ENCODE measurements at places on chromosomes 13 and 19.

GRCh38 chr19:54659300-54659699 is 3.5 kb upstream of the LILRB4 start:
- DNase-seq, result no peak

DNA sequence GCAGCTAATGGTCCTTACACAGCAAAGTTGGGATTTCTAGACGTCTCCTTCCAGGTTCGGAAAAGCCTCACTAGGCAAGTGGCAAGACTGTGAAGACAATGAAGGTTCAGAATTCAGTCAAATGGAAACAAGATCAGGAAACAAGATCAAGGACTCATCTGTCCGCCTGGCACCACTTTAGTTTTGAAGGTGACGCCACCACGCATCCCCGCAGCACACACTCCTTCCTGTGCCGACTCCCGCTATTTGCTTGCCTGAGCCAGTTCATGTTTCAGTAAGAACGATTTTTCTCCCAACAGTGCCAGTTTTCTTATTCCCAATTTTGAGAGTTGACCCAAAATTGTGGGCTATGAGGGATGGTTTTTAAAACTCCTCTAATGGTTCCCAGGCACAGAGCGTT is 41.4 kb downstream of the MPHOSPH8 start:
- no peak for DNase-seq

- peak; percentile 43 for DNase-seq
Observed at GRCh38 chr19:18193388-18194180, 566 bp downstream of the MPV17L2 start.

GRCh38 chr19:4803736-4804695 is 12.5 kb downstream of the FEM1A start:
- peak; percentile 80 for DNase-seq

DNA sequence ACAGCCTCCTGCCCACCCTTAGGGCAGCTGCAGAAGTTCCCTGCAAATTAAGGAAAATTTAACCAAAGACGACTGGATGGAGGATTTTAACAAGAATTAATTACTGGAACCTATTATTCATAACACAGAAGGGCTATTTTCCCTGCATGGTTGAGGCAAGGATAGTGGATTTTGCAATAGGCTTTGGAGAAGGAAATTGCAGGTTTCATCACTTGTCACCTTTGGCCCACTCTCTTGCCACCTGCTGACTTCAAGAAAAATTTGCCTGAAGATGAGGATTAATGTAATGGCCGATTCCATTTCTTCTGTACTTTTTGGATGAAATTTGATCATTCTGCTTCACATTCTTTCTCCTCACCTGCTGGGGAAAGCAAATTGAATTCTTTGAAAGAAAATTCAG is 261.7 kb downstream of the FGF9 start:
- DNase-seq, result no peak

GRCh38 chr13:23579072-23579895 is 9.1 kb downstream of the TNFRSF19 start:
- DNase-seq, result peak; percentile 93

DNA sequence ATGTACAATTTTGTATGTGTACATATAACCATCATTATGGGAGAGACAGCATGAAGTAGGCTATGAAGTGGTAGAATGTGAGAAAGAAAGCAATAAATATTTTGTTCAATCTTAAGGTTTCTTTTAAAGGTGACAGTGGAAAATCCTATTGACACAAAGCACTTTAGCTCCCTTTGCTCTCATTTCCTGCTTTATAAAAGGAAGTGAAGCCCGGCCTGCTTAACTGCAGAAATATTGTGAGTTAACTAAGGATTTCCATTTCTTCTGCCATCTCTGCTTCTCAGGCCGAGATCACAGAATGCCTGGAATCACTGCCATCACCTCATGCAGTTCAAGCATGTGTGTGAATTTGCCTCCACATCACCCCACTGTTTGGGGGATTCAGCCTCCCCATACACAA is 83.5 kb downstream of the FRY start:
- no peak for DNase-seq

- DNase-seq, result peak; percentile 7
Observed at GRCh38 chr19:34734537-34735103, 577 bp downstream of the ZNF181 start.

DNA sequence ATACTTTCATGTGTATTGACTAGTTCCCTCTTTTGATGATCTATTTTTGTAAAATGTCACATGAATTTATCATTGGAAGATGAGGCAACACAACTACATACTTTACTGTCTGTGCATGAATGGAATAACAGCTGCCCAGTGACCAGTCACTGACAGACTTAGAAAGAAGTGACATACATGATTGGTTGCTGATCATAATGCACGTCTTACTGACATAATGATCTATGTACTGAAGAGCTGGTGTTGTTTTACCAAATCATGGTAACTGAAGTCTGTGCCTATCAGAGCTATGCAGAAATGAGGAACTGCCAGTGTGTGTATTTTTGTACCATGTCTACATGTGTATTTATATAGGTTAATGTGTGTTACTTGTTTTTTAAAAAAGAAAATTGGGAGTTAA is 26.5 kb downstream of the GPR18 start:
- peak; percentile 81 for DNase-seq

DNA sequence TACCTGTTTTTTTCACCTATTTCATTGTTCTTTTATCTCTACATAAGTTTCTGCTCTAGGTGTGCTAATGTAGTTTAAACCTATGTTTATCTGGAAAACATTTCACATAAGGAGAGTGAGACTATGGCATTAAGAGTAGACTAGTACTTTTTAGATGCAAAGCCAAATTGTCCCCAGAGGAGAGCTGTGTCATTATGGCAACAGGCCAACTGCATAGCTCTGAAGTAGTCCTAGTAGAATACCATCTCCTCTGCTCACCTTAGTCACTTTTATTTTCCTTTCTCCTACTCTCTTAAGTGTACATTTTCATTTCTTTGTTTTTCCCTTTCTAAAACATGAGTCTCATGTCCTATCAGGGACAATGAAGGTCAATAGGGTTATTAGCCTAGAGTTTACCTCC is 123.1 kb downstream of the ITGBL1 start:
- DNase-seq, result no peak

GRCh38 chr13:73967397-73968165 is 166.6 kb downstream of the KLF12 start:
- DNase-seq, result peak; percentile 80

DNA sequence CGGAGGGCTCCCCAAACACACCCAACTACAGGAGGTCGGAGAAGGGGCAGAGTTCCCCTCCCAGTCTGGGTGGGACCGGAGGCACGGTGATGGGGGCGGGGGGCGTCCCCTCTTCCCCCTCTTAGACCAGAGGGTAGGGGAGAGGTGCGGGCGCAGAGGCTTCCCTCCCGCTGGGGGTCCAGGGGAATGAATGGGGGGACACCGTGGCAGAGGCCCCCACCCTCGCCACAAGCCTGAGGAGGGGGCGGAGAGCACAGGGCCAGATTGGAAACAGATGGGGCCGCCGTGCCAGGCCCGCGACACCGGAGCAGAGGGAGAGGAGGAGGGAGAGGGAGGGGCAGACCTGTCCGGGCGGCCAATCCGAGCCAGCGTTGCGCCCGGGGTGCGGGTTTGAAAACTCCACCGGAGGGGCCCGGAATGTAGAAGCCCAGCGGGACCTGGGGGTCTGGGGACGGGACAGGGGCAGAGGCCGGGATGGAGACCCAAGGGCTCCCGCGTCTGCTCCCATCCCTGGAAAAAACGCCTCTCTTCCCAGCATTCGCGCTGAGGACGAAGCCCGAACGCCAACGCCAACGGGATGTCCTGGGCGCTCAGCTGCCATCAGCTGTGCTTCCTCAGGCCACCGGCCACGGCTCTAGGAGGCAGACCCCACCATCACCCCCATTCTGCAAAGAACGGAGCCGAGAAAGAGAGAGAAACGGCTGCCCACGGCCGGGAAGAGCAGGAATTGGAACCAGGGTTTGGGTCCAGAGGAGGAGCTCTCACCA is 46.8 kb downstream of the PTPRS start:
- DNase-seq, result no peak

DNA sequence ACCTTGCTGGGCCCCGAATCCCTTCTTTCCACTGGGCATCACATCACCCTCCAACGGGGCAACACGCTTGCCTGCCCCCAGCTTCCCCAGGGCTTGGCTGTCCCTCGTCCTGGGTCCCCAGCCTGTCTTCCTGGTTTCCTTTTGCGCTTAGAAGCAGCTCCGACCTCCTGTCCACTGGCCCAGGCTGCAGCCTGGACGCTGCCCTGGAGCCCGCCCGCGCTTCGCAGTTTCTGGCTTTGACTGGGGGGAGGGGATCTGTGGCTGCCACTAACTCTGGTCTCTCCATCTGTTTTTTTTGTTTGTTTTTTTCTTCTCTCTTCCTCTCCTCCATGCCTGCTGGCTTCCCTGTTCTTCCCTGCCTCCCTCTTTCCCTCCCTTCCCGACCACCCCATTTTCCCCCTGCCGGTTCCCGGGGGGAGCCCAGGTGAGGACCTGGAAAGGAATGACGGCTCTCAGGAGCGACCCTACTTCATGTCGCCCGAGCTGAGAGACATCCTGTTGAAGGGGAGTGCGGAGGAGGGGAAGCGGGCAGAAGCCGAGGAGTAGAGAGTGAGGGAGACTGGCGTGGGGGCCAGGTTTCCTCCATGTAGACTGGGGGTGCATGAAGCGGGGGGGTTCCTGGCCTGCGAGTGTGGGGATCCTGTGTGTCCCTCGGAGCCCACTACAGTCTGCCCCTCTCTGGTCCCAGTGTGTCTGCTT is 11.5 kb upstream of the ILF3 start:
- DNase-seq, result no peak

GRCh38 chr13:107006661-107007060 is 438.7 kb upstream of the ARGLU1 start:
- no peak for DNase-seq

GRCh38 chr19:12841094-12841493 is 2.8 kb downstream of the MAST1 start:
- peak; percentile 48 for DNase-seq

DNA sequence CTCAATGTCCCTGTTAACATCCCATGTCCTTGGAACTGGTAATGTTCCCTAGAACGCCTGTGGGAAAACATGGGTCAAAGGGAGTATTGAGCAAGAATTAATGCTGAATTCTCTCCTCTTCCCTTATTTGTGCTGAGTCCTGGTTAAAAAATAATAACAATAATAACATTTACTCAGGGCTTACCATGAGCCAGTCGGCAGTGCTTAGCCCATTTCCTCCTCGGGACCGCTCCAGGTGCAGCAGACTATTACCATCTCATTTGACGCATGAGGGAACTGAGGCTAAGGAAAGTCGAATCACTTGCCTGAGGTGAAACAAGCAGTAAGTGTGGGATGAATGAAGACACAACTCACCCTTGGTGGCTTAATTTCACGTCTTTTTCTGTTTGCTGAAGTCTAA is 33.6 kb upstream of the SLC15A1 start:
- DNase-seq, result no peak

All from B cell (primary cell).